ENCODE measurements at places on chromosomes 1 and 21.
A peak's percentile ranks its signal among the peaks of the same experiment; 100 is the strongest.

- DNase-seq, result no peak
These were observed 12.7 kb downstream of the SLC37A1 start for GRCh38 chr21:42526379-42526727.

DNA sequence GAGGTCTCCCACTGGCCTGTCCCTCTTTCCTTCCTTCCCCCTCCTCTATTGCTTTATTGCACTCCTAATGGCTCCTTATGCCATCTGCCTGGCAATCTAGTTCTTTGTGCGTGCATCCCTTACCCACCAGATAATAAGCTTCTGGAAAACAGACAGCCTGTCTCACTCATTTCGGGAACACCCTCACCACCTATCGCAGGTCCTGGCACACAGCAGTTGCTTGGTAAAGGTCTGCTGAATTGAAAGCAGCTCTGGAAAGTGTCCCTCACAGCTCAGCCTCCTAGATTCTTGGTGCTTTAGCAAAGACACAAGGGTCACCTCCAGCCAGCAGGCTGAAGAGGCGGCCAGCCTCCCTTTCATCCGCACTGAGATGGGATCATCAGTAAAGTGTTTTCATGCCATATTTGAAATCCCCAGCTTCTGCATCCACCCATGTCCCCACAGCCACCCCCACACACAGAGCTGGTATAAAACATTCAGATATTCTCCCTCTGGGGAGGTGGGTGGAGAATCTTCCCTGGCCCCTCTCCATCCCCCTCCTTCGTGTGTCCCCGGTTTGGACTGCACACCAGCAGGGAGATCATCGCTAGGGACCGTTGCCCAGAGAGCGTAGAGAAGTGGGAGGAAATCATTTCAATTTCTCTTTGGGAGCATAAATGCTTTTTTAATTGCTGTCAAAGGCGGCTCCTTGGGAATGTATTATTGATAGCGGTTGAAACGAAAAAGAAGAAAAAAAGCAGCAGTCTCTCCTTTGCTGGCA is 29.1 kb upstream of the ATP2B4 start:
- DNase-seq, result no peak

- DNase-seq, result peak; percentile 57
These were observed 383.5 kb downstream of the OMA1 start for GRCh38 chr1:58162952-58163550.

DNA sequence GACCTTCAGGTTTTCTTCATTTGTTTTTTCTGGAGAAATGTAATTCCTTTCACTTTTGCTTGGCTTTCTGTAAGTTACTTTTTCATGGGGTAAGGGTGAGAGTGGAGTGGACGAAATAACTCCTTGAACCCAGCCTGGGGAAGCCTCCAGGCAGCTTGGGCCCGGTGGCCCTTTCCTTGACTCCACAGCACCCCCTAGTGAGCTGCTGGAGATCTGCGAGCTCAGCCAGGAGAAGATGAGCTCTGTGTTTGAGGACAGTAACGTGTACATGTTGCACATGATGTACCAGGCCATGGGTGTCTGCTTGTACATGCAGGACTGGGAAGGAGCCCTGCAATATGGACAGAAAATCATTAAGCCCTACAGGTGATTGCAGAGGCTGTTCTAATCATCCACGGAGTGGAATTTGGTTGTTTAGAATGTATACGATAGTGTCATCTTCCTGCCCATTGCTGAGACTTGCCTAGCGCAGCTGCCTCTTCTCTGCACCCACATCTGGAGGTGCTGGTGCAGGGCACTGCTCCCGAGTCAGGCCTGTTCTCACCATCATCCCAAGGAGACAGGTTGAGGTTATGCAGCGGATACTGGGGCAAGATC is 51.0 kb downstream of the SMYD2 start:
- DNase-seq, result peak; percentile 70

DNA sequence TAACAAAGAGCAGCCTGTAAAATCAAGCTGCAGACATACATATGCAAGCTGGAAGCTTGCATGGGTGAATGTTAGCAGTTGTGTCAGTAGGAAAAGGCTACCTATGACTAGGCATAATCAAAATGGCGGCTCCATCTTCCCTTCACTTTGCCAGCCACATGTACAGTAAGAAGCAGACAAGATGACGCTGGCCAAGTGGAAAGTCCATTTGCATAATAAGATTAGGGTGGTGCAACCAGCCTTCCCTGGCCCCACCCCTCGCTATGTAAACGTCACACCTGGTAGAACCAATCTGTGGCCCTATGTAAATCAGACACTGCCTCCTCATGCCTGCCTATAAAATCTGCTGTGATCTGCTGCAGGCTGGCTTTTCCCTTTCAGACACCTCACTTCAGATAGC is 171.9 kb upstream of the USP25 start:
- DNase-seq, result no peak

DNA sequence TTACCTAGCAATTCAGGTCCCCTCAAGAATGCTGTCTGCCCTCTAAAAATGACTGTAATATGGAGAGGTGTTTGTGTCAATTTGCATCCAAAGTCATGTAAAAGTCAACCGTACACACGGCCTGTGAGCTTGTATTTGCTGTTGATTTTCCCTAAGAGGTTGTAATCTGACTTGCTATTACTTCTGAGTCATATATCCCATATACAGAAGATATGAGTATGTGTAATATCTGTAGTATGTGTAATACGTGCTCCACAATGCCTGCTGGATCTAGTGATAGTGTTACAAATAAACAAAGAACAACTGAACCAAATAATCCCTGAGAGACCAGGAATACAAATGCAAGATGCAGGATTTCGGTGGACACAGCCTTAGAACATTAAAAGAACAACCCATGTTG is 1.4 kb upstream of the KCNJ6 start:
- DNase-seq, result no peak

- no peak for DNase-seq
These were observed 648.4 kb downstream of the PTPRC start for GRCh38 chr1:199287206-199287605.

GRCh38 chr1:147541672-147542568 is 619 bp downstream of the BCL9 start:
- DNase-seq, result peak; percentile 76

GRCh38 chr1:30572192-30572591 is 151.2 kb downstream of the MATN1 start:
- no peak for DNase-seq

GRCh38 chr21:36603221-36603620 is 95.7 kb upstream of the SIM2 start:
- no peak for DNase-seq

GRCh38 chr1:45883658-45884057 is 80.2 kb downstream of the MAST2 start:
- DNase-seq, result no peak

DNA sequence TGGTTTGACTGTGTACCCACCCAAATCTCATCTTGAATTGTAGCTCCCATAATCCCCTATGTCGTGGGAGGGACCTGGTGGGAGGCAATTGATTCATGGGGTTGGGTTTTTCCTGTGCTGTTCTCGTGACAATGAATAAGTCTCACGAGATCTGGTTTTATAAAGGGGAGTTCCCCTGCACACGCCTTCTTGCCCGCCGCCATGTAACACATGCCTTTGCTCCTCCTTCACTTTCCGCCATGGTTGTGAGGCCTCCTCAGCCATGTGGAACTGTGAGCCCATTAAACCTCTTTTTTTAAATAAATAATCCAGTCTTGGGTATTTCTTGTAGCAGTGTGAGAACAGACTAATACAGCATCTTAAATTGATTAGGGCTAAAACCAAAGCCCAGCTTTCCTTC is 22.6 kb upstream of the RERE start:
- no peak for DNase-seq

GRCh38 chr1:151478140-151478812 is 19.0 kb upstream of the POGZ start:
- DNase-seq, result peak; percentile 3

DNA sequence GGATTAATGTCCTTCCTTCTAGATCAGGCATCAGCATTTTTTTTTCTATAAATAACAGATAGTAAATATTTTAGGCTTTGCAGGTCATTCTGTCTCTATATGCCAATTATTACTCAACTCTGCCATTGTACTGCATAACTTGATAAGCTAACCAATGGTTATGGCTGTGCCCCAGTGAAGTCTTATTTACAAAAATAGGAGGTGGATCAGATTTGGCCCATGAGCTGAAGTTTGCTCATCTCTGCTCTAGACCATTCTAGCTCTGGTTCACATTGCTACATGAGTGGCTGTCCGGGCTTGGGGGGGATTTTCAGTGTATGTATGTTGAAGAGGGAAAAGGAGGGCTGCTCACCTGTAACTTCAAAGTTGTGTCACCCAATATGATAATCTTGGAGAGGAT is 10.1 kb downstream of the RAB7B start:
- no peak for DNase-seq

- no peak for DNase-seq
These were observed 64.8 kb upstream of the BEND5 start for GRCh38 chr1:48841461-48841860.

- peak; percentile 67 for DNase-seq
These were observed 86.9 kb downstream of the UCK2 start for GRCh38 chr1:165914136-165914798.

DNA sequence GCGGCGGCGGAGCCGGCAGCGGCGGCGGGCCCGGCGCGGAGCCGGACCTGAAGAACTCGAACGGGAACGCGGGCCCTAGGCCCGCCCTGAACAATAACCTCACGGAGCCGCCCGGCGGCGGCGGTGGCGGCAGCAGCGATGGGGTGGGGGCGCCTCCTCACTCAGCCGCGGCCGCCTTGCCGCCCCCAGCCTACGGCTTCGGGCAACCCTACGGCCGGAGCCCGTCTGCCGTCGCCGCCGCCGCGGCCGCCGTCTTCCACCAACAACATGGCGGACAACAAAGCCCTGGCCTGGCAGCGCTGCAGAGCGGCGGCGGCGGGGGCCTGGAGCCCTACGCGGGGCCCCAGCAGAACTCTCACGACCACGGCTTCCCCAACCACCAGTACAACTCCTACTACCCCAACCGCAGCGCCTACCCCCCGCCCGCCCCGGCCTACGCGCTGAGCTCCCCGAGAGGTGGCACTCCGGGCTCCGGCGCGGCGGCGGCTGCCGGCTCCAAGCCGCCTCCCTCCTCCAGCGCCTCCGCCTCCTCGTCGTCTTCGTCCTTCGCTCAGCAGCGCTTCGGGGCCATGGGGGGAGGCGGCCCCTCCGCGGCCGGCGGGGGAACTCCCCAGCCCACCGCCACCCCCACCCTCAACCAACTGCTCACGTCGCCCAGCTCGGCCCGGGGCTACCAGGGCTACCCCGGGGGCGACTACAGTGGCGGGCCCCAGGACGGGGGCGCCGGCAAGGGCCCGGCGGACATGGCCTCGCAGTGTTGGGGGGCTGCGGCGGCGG is 1.0 kb downstream of the ARID1A start:
- DNase-seq, result peak; percentile 56

GRCh38 chr1:105462308-105462707 is 1594.2 kb upstream of the PRMT6 start:
- DNase-seq, result no peak

DNA sequence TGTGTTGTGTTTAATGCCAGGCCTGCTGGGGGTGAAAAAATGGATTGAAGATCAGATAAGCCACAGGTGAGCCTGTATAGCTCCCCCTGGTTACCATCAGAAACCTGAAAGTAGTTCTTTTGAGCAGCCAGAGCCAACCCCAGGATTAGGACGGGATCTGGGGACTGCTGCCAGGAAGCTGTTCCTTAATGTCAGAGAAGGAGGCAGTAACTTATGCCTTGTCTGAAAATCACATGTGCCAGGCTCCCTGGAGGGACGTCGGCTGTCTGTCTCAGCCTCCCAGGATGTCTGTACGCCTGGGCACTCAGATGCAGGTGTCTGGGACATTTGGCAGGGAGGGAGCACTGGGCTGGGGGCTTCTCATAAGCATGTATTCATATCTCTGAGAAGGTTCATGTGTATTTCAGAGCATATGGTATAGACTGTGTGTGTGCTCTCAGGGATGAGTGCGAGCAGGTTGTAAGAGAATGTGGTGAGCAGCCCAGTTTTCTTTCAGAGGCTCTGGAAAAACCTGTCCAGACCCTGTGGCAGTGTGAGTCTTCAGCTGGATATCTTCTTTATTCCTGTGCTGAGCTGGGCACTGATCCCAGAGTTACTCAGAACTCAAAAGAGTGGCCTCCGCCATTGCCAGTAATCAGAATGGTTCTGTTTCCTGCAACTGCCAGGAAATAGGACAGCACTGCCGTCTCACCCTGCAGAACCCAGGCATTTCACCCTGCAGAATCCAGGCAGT is 2.8 kb downstream of the FAM43B start:
- no peak for DNase-seq

DNA sequence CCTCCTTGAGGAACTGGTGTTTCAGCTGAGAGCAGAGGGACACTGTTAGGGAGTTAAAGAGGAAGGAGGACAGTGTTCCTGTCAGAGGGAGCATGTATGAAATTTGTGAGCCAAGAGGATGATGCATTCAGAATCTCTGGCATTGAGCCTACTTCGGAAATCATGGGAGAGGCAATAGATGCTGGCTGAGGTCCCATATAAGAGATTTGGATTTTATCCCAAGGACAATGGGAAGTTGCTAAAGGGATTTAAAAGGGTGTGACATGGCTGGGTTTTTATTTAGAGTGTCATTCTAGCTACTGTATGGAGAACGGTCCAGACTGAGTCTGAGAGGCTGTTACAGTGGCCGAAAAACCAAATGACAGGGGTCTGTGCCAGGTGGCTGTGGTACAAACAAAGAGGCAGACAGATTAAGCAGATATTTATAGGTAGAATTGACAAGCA is 403.2 kb upstream of the B3GALT2 start:
- DNase-seq, result no peak

- no peak for DNase-seq
These were observed 853.8 kb downstream of the USP25 start for GRCh38 chr21:16583556-16583955.

- no peak for DNase-seq
These were observed 18.2 kb downstream of the CTH start for GRCh38 chr1:70429219-70429618.

DNA sequence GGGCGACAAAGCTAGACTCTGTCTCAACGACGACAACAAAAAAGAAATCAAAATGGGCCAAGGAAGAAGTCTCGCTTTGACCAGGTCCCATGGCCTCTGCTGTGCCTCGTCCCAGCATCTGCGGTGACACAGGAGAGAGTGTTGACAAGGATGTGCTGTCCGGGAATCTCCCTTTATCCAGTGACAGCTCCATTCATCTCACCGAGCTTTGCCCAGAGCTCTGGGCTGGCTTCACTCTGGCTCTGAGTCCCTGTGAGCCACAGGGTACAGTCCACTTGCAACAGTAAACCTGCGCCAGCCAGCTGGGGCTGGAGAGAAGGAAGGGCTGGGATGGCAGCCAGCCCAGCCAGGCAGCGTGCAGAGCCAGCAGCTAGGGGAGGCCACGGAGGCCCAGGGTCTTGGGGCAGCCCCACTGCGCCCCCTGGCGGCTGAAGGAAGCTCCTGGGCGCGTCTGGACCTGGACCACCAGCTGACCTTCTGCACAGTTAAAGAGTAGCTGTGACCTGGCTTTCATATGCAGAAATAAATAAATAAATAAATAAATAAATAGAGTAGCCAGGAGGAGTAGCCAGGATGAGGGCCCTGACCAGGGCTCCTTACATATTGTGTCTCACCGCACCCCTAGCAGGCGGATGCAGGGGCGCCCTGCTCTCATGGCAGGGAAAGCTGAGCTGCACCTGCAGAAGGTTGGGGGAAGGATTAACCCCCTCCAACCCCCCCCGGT is 29.7 kb downstream of the ENO1 start:
- peak; percentile 92 for DNase-seq
